ENCODE measurements at places on chromosomes 7 and 10. TPM values are rescaled to one million over a fixed set of nuclear protein-coding genes. Genes with fewer than 3 reads are reported as not detected.

DNA sequence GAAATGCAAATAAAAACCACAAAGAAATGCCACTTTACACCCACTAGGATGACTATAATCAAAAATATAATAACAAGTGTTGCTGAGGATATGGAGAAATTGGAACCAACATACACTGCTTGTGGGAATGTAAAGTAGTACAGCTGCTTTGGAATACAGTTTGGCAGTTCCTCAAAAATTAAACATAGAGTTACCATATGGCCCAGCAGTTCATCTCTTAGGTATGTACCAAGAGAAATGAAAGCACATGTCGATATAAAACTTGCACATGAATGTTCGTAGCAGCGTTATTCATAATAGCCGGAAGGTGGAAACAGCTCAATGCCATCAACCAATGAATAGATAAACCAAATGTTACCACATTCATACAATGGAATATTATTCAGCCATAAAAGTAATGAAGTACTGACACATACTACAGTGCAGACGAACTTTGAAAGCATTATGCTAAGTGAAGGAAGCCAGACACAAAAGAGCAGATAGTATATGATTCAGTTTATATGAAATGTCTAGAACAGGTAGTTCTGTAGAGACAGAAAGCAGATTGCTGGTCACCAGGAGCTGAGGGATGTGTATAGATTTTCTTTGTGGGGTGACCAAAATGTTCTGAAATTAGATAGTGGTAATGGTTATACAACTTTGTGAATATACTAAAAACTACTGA, 12.4 kb downstream of the BCAP29 start:
- no peak for DNase-seq

DNA sequence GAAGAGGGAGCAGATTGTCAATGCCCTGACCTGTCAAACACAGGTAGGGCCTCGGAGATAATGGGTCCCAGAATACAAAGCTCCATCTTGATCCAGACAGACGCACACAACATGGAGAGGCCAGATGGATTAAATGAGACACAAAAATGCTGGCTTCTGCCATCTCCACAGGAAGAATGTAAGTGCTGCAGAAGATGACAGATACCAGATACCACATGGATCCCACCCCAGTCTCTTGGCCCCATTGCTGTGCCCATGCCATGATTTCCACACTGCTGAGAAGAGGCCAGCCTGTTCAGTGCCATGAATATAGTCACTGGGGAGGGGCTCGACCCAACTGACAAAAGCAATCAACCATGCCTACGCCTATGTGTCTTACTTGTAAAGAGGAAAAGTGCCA, 487.9 kb downstream of the PARD3 start:
- DNase-seq = no peak

Gene CUBN
- 5.2 TPM for total RNA-seq

Gene IDI2
- total RNA-seq = not detected

- peak; percentile 95 for DNase-seq
Observed at GRCh38 chr7:1512781-1513656, 8.8 kb upstream of the INTS1 start.

Gene AQP1
- 680 TPM for total RNA-seq

GRCh38 chr10:89001729-89002072, 11.1 kb downstream of the FAS start:
- no peak for DNase-seq

DNA sequence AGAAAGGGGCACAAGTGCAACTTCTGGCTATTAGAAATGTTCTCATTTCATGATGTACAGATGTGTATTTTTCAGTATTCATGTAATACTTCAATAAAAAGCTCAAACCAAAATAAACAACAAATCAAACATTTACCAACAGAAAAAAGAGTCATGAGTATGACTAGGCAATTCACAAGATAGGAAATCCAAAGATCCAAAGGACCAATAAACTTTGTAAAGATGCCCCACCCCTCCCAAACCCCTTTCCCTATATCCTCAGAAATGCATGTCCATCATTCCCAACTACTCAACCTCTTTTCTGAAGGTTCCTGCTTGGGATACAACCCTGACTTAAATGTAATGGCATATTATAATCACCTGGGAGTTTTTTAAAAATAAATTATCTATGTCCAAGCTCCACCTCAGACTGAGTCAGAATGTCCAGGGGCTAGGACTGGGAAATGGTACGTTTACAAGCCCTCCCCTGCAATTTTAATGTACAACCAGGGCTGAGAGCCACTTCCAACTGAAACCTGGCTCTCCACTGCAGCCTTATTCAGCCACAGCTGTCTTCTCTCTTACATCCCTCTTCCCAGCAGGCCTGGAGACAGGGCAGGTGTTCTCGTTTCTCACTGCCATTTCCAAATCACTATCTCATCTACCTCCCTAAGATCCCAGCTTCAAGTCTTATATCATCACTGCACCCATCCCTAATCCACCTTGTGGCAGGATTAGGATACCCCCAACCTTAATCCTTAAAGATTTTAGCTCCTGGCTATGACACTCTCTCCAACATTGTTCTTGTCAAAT, 36.5 kb downstream of the COA1 start:
- no peak for DNase-seq

DNA sequence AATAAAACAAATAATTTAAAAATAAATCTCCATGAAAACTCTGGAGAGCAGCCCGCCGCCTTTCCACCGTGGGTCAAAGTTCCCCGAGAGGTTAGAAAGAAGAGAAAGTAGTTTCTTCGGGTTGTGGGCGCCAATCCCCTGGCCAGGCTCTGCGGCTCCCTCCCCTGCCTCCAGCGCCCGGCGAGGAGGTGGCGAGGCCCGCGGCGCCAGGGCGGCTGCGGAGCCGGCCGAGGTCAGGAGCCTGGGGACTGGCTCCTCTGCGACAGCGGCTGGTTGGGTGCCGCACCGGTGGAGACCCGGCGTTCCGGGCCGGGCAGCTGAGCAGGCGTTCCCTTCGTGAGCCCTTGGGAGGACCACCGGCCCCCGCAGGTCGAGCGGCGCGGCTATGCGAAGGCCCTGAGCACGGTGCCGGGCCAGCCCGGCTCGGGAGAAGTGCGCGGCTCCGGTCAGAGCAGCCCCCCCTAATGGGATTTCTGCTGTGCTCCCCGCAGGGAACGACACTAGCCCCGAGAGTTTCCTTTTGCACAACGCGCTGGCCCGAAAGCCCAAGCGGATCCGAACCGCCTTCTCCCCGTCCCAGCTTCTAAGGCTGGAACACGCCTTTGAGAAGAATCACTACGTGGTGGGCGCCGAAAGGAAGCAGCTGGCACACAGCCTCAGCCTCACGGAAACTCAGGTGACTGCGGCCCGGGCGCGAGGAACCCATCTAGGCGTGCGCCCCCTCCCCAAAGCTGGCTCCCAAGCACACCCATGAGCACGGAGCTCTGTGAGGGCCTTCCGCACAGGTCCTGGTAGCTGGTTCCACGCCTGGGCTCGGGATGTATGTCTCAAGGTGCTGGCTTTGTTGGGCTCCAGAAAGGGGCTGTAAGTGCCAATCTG, 2.8 kb downstream of the EMX2 start:
- peak; percentile 72 for DNase-seq

Gene ADCY1
- 3.3 TPM for total RNA-seq

- DNase-seq = no peak
Observed at GRCh38 chr7:113414401-113415035, 296.2 kb upstream of the SMIM30 start.

GRCh38 chr7:36860681-36861080, 136.4 kb upstream of the AOAH start:
- DNase-seq = no peak

- peak; percentile 35 for DNase-seq
Observed at GRCh38 chr10:119425881-119426170, 116.7 kb downstream of the RGS10 start.

DNA sequence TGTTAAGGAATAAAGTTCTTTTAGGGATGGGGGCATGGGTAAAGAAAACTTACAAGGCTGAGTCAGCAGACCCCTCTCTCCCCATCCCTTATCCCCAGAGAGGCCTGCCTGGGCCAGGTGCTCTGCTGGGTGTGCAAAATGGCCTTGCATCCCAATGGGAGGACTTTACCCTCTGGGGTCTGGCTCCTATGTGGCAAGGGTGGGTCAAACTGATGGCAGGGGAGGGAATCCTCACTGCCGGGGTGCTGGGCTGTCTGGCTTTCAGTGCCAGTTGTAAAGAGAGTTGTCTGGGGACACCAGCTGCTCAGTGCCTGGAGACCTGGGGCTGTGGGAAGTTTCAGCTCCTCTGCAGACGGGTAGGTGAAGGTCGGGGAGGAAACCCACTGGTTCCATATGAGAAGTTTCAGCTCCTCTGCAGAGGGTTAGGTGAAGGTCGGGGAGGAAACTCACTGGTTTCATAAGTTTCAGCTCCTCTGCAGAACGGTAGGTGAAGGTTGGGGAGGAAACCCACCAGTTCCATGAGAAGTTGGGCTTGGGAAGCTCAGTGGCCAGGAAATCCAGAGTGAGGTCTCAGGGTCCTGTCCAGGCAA, 127.2 kb upstream of the PODXL start:
- no peak for DNase-seq

Gene SSBP1
- total RNA-seq = 77.0 TPM

- no peak for DNase-seq
Observed at GRCh38 chr10:118800920-118801319, 46.1 kb upstream of the CACUL1 start.

DNA sequence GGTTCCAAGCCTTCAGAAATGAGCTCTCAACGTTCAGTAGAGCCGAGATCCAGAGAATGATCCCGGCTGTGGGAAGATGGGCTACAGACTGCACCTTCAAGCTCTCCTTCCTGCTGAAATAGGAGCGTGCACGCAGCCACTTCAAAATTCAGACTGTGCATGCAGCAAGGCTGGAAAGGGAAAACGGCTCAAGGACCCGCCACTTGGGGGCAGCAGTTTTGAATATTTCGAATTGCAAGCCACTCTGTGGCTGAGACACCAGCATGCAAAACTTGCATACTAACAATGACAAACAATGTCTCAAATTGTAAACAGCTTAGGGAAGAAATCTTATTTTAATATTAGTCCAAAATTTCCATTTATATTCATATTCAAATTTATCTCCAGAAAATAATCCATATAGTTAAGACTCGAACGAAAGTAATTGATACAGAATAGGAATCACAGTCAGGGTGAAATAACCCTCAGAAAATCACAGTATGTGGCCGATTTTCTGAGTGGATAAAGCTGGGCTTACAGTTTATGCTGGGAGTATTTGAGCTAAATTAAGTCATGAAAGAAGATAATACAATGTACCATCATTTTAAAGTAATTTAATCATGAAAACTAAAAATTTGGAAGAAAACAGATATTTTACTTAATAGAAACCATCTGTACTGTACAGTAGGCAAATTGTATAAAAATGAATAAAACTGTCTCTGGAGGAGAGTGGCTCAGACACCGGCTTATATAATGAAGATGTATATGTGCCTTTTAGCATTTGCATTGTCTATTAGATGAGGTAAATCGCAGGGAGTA, 137.9 kb upstream of the MKI67 start:
- no peak for DNase-seq

- no peak for DNase-seq
Observed at GRCh38 chr7:104179178-104179577, 28.6 kb downstream of the ORC5 start.

- peak; percentile 75 for DNase-seq
Observed at GRCh38 chr7:137343281-137343841, at the start of gene PTN. TSS of gene PTN (minus strand) at chr7:137343733. CDS start at chr7:137254973, 88,760 bp downstream.

Gene SUV39H2
- 8.0 TPM for total RNA-seq

Measured in aorta (tissue), 5 donors.